Fibroblast of skin of left biceps (primary cell): ENCODE measurements at places on chromosomes 3 and 15.

DNA sequence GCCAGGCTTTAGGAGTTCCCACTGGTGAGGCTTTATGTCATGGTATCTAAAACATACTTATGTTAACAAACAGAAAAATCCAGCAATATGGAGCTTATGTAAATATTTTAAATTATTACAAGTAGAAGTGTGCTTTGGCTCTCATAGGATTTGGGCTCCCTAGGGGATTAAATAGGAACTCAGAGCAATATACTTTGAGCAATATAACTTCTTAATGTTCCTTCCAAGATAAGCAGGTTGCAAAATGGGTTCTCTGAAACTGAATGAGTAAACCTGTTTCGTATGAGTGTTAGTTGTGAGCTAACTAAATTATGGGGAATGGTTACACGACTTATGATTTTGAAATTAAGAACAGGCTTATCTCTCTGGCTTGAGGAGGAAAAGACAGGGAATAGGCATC lies 366.1 kb upstream of the ZNF385D start:
- DNase-seq, result no peak

DNA sequence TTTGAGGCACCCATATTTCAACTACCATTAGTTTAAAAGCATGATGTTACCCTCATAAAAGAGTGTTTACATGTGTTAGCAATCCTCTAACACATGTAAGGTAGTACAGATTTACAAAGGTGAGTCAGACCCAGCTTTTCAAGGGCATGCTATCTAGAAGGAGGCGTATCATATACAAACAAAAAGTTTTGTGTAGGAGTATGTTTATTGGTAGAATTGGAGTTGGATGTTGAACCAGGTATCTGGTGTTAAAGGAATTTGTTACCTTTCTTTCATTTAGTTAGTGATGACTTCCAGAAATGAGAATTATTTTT lies 2.4 kb downstream of the HACD3 start:
- no peak for DNase-seq

DNA sequence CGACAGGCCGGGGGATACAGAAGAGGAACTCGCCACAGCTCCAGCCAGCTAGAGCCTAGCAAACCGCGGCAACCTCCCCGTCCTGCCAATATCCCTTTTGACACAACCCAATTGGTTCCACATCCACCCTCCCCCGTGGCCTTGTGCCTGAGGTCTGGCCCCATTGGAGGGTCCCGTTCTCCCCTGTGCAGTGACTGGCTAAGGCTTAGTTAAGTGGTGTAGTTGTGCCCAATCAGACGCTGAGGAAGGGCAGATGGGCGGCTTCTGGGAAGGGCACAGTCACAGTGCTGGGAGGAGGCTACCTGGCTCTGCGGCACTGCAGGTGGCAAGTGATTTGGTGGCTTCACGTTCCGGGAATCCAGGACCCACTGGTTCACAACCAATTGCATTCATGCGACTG lies 78.6 kb downstream of the SNRK start:
- no peak for DNase-seq

- DNase-seq, result no peak
Observed at GRCh38 chr3:57423335-57423734, 120.8 kb downstream of the DNAH12 start.

GRCh38 chr3:123352134-123352554 lies 96.7 kb downstream of the ADCY5 start:
- no peak for DNase-seq

DNA sequence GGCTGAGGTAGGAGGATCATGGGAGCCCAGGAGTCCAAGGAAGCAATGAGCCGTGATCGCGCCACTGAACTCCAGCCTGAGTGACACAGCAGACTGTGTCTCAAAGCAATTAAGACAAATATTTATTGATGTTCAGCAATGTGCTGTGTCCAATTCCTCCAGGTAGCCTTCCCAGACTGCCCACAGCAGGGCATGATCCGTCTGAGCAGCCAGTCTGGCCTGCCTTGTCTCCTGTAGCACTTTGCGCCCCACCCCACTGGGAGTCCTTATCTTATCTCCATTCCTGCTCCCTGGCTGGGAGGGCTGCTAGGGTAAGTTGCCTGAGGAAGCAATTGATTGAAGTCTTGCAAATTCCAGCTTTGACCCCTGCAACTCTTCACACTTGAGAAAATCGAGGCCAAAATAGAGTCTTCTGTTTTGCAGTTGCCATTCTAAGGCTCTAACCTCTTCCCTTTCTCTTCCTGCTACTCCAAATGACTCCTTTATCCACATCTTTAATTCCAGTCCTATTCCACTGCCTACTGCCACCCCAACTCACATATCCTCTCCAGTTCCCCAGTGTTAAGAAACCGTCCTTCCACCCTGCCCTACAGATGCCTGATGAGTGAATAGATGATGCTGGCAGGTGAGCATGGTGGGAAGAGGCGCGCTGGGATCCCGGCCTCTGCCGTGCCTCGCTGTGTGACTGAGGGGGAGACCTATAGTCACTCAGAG lies 26.9 kb upstream of the LCTL start:
- no peak for DNase-seq

GRCh38 chr3:63798949-63799348 lies 20.1 kb upstream of the C3orf49 start:
- DNase-seq, result no peak

- no peak for DNase-seq
Observed at GRCh38 chr15:73678498-73678897, 5.7 kb upstream of the CD276 start.

- DNase-seq, result no peak
Observed at GRCh38 chr3:111594781-111595180, 365 bp downstream of the ZBED2 start.

- no peak for DNase-seq
Observed at GRCh38 chr15:84033793-84034553, 201.6 kb upstream of the GOLGA6L4 start.

DNA sequence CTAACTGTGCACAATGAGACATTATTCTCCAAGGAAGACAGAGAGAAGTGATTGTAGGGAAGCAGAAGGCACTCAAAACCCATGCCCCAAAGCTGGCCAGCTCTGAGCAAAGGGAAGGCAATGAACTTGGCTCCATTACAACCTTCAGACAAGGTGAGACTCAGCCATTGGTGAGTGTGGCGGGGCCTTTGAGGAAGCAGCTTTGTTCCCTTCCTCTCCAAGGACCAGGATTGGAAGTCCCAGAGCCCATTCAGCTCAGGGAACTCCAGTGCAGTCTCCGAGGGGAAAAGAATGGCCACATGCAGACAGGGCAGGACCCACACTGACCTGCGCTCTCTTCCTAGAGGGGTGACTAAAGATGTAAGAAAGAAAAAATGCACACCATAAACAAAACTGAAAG lies 23.1 kb downstream of the HEG1 start:
- no peak for DNase-seq

GRCh38 chr15:97783240-97783639 lies 177.3 kb upstream of the ARRDC4 start:
- DNase-seq, result no peak

GRCh38 chr15:81095690-81096365 lies 38.2 kb upstream of the CFAP161 start:
- DNase-seq, result no peak

DNA sequence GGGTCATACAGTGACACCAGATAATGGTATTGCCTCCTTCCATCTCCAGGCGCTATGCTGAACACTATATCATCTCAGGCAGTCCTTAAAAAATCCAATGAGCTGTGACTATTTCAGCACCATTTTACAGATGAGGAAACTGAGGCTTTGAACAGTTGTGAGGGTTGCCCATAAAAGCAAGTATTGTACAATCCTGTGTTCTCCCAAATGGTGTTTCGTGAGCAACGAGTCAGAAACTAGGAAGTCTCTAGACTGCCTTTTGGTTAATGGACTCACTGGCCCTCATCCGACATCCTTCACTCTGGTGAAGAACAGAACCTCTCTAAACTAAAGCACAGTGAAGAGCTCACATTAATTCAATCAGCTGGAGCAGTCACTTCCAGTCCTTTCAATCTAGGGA lies 61.8 kb downstream of the ATP8B4 start:
- DNase-seq, result no peak

GRCh38 chr3:196081002-196081833 lies 672 bp downstream of the TFRC start:
- DNase-seq, result no peak

GRCh38 chr3:122091602-122092295 lies 36.6 kb downstream of the CD86 start:
- no peak for DNase-seq

- DNase-seq, result no peak
Observed at GRCh38 chr15:87671289-87671688, 585.2 kb downstream of the NTRK3 start.

DNA sequence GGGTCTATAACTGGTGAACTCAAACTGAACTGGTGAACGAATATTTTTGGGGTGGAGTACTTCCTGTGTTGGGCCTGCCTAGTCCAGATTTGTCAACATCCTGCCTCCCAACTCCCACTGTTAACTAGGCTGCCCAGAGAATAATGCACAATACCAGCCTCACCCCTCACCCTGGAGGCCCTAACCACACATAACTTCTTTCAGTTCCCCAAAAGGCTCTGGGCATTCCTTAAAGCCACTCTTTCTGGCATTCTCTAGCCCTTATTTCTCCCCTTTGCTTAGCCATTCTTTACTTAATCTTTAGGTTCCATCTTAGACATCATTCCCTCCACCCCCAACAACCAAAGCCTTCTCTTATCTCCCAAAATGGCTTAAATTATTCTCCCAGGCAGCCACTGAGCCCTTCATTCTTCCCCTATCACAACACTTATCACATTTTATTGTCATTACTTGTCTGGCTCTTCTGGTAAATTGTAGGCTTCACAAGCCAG lies 9.1 kb upstream of the SEC11A start:
- DNase-seq, result no peak

DNA sequence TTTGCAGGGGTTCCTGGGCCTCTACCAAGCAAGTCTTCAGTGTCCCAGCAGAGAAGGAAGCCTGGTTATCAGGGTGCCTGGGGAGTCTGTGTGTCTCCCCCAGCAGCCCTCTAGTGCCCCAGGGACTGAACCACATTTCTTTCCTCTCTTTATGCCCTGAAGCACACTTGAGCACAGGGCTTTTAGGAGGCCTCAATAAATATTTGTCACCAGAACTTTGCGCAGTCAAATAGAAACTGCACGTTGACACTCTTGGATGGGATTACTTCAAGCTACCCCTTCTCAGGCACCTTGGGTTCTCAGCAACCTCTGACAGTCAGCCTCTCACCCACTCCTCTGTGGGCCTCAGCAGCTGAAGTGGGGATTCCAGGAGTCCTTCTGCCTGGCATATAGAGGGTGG lies 226.6 kb upstream of the HES1 start:
- DNase-seq, result no peak

DNA sequence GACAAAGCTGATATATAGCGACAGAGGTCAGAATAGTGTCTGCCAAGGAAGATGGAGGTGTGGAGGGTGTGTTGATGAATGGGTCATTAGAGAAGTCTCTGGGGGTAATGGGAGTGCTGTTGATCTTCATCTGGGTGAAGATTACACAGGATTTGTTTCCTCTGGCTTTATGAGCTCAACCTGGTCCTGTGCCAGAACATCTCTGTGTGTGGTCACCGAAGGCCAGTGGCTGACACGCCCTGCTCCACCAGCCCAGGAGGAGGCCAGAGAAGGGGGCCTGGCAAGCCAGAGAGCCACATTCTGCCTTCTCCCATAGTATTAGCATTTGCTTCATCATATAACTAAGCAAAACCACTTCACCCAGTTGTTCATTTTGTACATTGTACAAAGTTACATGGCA lies 121.1 kb downstream of the ZNF621 start:
- DNase-seq, result no peak

DNA sequence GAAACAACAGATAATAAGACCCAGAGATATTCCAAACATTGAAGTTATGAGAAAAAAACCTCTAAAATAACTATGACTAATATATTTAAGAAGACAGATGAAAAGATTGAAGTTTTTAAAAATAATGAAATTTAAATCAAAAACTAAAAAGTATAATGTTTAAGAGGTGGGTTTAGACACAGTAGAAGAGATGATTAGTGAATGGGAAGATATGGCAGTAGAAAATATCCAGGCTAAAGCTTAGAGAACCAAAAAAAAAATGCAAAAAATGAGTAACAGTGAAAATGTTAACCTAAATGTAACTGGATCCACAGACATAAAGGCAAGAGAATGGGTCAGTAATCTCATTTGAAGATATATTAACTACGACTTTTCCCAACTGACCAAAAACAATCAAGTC lies 52.2 kb downstream of the RETNLB start:
- DNase-seq, result no peak

GRCh38 chr3:115512565-115513415 lies 110.5 kb upstream of the GAP43 start:
- DNase-seq, result no peak

DNA sequence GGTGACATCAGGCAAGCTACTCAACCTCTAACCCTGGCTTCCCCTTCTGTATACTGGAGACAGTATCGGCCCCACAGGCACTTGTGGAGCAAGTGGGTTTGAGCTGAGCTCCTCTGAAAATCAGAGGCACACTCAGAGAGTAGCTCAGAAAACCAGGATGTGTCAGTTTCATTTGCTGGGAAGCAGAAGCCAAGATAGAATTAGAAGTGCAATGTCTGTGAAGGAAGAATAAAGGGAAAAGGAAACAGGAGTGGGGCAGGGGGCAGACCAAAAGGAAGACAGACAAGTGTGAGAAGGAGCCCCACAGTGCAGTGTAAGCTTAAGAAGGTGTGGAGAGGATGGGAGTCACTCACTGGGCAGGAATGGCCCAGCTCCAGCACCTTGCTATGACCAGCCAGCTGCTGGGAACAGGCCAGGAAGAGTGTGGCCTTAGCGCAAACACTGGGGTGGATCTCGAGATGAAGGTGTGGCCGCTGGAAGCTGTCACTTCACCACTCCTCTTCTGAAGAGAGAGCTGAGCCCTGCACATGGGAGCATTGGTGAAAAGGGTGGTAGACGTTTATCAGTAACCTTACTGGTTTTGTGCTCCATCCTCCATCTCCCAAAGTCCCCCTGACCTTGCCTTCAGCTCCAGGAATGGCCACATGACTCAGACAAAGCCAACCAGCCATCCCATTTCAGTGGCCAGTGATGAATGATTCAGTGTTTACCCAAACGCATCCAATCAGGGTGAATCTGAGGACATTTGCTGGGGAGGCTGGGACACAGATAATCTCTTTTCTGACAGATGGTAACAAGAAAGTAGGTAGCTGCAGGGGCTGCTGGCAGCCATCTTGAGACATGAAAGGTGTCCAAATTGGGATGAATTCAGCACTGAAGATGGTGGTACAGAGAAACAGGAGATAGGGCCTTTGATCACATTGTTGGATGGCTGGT lies 108.4 kb downstream of the SHQ1 start:
- no peak for DNase-seq
